Neural crest cell (in vitro differentiated cells): ENCODE measurements at places on chromosomes 11 and 22.

DNA sequence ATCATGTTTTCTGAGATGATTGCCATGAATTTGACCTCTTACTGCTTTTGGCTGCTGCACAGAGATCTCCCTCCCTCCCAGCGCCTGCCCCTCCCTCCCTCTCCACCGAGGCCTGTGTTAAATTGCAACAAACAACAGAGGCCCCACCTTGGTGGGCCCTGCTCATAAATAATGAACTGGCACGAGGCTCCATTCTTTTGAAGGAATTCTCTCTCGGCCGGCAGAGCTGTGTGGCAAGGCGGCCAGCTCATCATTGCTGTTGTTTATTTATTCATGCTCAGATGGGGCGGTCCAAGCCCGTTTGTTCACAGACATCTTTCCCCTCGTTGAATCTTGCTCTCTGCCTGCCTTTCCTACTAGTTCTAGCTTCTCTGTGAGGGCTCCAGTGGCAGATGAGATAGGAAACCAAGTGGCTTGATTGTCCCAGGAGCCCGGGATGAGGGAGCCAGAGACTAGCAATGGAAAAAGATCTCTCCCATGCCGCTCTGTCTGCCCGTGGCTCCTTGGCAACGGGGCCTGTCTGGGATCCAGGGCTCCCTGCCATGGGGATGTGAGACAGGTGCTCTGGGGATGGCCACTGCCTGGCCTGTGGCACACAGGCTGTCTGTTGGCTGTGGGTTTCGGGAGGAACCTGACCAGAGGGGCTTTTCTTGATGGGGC, 192.6 kb downstream of the DSCAML1 start:
- DNase-seq, result no peak

GRCh38 chr22:43330178-43331068, 12.7 kb downstream of the SCUBE1 start:
- DNase-seq, result no peak

DNA sequence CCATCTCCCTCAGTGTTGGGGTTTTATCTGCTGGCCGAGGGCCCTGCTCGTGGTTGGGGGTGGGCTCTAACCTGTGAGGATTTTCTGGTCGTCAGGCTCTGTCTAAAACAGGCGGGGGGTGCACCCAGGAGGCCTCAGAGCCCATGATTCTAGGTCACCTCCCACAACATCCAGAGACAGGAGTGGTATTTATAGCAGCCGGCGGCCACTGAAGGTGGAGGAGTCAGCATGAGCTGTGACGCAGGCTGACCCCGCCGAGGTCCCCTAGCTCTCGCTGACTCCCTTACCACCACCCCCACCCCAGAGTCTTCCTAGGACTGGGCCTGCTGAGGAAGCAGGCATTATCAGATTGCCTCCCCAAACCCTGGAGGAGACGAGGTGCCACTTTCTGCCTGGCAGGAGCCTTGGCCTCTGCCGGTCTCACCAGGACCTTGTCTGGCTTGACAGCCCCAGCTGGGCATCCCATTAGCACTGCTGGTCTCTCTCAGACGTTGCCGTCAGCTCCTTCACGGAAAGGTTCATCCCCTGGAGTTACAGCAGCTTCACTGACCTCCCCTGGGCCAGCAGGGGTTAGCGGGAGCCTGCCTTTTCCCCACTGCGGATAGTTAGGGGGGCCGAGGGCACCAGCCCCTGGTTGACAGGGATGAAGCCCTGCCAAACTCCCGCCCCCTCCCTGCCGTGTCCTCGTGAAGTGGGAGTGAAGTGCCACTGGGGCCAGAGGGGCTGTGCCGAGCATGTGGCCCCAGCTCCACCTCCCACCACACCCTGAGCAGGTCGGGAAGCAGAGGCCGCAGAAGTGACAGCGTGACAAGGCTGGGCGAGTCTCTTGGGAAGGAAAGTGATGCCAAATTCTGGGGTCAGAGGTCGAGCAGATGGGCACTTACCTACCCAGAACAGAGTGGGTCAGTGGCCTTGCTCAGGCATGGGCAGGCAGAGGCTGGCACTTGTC, 26.5 kb downstream of the DAGLA start:
- DNase-seq, result no peak

GRCh38 chr11:78061088-78061920, 2.4 kb upstream of the THRSP start:
- no peak for DNase-seq

- DNase-seq, result no peak
Measured at GRCh38 chr11:131895865-131896264, 525.5 kb downstream of the NTM start.

DNA sequence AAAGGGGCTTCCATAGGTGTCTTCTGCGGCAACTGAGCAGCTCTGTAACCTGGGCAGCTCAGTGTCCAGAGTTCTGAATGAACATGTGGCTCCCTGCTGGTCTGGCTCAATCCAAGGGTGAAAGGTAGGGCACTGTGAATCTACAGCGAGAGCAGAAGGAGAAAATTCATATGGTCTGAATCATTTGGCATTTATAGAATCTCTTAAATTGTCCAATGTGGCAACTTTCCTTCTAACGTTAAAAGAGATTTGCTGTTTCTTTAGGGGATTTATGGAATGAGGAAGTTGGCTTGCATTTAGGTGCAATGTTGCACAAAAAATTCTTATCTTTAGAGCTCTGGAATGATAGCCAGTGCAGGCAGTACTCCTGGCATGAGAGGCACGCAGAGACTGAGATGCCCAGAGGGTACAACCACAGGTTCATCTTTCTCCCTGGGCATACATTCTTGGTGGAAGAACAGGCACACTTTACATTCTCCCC, 17.0 kb downstream of the ATXN10 start:
- DNase-seq, result no peak

- no peak for DNase-seq
Measured at GRCh38 chr22:37781434-37782059, 26.2 kb upstream of the GCAT start.

GRCh38 chr11:35150454-35150853, 11.5 kb downstream of the CD44 start:
- no peak for DNase-seq

- DNase-seq, result no peak
Measured at GRCh38 chr22:32743046-32743445, 58.5 kb upstream of the TIMP3 start.

DNA sequence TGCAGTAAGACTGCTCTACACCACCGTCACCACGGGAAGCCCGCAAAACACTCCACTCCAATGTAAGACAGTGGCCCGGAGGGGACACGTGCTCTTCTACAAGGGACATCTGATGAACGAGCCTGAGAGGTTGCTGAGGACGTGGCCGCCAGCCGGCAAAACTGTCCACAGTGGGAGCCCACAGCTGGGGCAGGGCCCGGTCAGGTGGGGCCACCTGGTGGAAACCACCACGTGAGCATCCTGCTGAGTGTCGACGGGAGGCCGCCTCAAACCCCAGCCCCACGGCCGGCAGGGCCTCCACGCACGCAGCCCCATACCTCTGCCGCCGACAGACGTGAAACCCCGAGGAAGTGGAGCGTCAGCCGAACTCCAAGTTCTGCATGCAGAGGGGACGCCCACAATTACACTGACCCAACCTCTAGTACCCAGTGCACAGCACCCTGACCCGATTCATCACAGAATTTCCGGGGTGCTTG, 42.6 kb downstream of the BRD1 start:
- DNase-seq, result no peak
